ENCODE measurements at places on chromosomes 5 and 9.

- DNase-seq, result no peak
Observed at GRCh38 chr5:89729623-89730301, 679.8 kb downstream of the CETN3 start.

DNA sequence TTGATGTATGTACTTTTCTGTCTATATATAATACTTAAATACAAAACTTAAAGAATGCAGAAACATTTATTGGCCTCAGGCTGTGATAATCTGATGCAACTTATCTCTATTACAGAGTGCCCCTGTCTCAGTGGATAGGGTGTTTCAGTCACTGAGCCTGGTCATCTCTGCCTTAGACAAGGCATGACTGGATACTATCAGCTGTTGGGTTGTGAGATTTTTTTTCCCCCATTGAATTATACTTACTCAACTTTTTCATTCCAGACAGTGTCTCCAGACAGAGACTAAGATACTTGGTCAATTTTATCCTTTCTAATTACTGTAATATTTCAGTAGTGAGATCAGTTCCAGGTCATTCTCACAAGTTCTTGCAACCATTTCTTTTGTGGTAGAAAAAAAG lies 26.7 kb downstream of the XRCC4 start:
- DNase-seq, result no peak

DNA sequence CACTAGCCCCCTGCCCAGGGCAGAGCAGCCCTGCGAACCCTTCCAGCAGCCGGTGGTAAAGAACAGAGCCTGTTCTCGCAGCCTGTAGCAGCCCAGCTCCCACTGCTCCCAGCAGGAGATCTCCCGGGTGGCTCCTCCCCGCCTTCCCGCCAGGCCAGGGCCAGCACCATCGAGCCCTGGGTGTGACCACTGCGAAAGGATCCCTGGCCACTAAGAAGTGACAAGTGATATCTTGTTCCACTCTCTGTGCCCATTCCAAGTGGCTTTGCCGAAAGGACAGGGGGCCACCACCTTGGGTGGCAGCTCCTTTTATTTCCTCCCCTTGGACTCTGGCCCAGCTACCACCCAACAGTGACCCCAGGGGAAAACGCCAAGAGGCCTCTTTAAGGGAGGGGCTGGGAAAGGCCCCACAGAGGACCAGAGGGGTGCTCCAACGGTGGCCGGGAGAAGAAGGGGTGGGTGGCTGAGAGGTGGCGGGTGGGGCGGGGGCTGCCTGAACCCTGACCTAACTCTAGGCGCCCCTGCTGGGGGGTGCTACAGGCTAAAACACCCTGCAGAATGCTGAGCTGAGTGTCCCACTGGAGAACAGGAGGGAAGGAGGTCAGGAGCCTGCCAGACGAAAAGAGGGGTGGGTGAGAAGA lies 1.6 kb downstream of the NACC2 start:
- DNase-seq, result no peak

- DNase-seq, result no peak
Observed at GRCh38 chr9:81685763-81686613, 3.4 kb downstream of the TLE1 start.

- no peak for DNase-seq
Observed at GRCh38 chr5:125823572-125823971, 599.6 kb upstream of the GRAMD2B start.

DNA sequence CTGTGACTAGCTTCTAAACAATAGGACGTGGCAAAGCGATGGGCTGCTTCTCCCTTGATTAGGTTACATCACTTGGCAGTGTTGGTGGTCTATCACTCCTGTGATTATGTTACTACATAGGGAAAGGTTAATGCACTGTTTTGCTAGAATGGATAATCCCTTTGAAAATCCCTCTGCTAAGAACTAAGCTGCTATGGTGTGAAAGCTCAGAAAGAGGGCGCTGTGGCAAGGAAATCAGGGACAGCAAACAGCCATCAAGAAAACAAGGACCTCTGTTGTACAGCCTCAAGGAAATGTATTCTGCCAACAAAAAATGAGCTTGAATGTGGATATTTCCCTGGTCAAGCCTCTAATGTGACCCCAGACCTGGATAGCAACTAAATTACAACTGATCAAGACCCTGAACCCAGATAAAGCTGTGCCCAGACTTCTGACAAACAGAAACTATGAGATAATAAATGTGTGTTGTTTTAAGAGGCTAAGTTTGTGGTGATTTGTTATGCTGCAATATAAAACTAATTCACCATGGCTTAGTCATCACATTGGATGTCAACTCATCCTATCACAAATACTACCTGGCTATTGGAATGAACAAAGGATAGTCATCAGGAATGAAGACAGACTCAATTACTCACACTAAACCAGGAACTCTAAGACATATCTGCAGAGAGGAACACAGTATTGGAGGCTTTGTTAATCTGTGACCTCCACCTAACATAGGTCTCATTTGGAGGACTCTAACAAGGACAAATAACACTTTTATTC lies 1215.9 kb downstream of the EFNA5 start:
- DNase-seq, result no peak

DNA sequence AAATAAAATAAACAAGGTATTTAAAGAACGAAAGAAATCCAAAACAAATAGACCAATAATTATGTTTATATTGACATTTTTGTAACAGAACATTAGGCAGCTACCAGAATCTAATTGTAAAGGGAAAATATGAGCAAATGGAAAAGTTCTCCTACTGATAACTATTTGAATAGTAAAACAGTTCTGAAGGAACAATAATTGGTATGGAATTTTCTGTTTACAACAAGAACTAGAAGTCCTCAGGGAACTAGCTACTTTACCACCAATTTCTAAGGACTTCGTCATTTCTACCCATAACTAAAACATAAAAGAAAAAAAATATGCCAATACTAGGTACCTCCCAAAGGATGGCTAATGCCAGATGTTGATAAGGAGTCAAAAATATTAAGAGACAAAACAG lies 58.5 kb downstream of the AP3B1 start:
- DNase-seq, result no peak

- DNase-seq, result no peak
Observed at GRCh38 chr9:132742821-132743311, 72.6 kb downstream of the GTF3C4 start.

DNA sequence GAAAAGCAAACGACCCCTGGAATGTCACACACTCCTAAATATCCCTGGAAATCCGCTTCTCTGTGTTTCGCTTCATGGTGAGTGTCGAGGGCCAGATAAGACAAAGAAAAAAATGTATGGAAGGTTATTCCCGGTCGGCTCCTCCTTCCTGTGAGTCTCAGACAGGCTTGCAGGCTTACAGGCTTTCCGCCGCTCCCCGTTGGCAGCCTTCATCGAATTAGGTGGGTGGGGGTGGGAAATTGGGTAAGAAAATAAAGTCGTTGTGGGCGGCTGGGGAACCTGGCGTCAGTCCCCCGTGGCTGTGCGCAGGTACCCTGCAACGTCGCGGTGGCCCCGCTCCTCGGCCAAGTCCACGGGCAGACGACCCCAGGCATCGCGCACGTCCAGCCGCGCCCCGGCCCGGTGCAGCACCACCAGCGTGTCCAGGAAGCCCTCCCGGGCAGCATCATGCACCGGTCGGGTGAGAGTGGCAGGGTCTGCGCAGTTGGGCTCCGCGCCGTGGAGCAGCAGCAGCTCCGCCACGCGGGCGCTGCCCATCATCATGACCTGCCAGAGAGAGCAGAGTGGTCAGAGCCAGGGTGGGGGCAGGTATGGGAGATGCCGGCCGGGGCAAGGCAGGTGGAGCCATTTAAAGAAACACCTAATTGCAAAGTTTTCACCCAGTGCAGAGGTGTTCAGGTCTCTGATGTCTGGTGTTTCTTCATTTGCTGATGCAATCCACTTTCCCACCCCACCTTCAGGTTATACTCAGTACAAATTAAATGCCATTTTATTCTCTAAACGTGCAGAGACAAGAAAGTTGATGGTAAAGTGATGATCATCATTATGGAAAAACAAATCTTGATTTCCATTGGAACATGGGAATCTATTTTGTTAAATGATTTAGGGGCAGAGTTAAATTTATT lies 3.2 kb downstream of the CDKN2B start:
- DNase-seq, result no peak

- DNase-seq, result no peak
Observed at GRCh38 chr5:56233230-56233629, at the start of gene ANKRD55. ANKRD55 (minus strand) TSS chr5:56233330; CDS start chr5:56232913, 417 bp downstream.

- DNase-seq, result no peak
Observed at GRCh38 chr9:90950600-90950999, 149.0 kb downstream of the SYK start.

- DNase-seq, result no peak
Observed at GRCh38 chr9:127034691-127035090, 87.7 kb downstream of the ANGPTL2 start.

DNA sequence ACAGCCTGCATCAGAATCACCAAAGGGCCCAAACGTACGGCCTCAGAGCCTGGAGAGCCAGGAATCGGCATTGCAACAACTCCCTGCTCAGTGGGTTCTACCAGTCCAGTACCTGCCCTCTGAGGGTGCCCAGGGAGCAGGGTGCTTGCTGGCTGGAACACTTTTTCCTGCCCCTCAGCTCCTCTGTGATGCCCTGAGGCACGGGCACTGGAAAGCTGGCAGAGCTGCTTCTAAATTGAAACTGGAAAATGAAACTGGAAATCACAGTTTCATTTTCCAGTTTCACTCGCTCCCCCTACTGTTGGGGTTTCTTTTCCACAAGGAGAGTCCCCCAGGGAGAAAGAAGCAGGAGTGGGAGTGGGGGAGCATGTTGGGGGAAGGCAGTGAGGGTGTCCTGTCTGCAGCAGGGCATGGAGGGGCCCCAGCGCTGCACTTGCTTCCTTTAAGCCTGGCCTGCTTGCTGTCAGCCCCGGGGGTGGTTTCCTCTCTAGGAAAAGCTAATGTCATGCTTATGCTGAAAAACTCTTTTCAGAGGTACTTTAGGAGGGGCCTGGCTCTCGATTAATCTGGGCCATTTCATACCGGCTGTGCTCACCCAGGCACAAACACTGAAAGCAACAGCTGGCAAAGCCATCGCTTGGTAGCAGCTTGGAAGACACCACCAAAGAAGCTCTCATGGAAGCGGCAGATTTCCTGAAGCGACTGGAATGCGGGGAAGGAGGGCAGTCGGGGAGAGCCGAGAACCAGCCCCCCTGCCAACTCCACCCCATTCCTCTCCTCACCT lies 26.2 kb downstream of the IRF1 start:
- DNase-seq, result no peak

DNA sequence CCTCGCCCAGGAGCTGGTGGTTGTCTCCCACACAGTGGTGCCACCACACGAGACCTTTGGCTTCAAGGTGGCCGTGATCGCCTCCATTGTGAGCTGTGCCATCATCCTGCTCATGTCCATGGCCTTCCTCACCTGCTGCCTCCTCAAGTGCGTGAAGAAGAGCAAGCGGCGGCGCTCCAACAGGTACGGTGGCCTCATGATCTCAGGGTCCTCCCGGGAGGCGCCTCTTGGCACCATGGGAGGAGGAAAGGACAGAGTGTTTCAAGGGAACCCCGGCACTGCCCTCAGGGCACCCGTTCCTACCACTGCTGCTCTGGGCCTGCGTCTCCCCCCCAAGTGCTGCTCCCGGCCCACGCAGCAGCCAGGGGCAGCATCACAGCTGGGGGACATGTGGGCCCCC lies 18.2 kb upstream of the CARD19 start:
- no peak for DNase-seq

GRCh38 chr9:132881826-132882225 lies 3.1 kb downstream of the SPACA9 start:
- DNase-seq, result no peak

GRCh38 chr9:95912773-95913172 lies 37.3 kb downstream of the ERCC6L2 start:
- no peak for DNase-seq

DNA sequence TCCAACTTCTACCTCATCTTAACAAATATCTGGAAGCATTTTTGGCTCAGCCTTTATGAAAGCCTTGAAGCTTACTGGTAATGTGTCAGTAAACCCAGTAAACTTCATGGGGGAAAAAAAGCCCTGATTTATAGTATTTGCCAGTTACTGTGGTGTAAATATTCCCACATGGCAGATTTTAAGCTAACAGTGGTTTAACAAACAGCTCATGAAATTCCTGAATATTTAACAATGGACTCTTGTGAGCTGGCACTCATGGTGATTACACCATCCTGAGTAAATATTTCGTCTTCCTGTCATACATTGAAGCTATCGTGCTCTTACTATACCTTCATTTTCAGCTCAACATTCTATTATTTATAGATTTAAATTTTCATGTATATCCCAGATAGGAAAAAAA lies 57.0 kb upstream of the ACOT12 start:
- no peak for DNase-seq

- DNase-seq, result no peak
Observed at GRCh38 chr5:151755383-151755782, 3.0 kb downstream of the ATOX1 start.

GRCh38 chr9:95171001-95171400 lies 146.5 kb downstream of the FANCC start:
- DNase-seq, result no peak

DNA sequence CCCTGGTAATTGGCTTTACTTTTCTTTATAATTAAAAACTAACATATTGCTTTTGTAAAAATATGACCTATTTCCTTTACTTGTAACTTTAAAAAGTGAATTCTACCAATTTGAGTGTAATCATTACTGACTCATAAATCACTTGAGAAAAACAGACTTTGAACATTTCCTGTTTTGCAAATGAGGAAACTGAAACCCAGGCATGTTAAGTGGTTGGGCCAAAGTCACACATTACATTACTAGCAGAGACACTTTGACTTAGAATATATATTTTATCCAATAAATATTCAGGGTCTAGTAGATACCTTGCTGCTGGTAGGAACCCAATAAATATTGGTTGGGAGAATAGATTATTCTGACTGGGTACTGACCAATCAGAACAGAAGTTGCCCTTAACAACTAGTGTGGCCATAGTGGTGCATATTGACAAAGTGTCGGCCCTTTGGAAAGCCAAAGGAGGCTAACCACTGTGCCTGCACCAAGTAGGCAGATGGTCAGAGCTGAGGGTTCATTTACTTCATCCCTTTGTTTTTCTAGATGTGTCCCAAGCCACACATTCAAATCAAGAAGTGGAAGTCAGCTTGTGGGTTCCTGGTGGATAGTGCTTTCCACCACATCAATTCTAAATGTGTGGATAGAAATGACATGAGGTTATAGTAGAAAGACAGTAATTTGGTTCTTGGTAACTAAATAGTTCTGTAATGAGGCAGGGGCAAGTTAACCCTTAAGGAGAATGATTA lies 365.1 kb upstream of the RIOK2 start:
- no peak for DNase-seq

DNA sequence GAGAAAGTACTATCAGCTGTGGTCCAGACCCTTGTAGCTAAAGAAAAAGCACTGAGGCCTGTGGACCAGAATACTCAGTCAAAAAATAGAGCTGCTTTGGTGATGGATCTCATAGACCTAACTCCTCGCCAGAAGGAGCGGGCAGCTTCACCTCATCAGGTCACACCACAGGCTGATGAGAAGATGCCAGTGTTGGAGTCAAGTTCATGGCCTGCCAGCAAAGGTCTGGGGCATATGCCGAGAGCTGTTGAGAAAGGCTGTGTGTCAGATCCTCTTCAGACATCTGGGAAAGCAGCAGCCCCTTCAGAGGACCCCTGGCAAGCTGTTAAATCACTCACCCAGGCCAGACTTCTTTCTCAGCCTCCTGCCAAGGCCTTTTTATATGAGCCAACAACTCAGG lies 8.9 kb downstream of the RAB24 start:
- no peak for DNase-seq

GRCh38 chr5:111158105-111158744 lies 66.0 kb upstream of the CAMK4 start:
- peak; percentile 62 for DNase-seq
